ENCODE measurements at places on chromosomes 6 and 20. TPM values are rescaled to one million over a fixed set of nuclear protein-coding genes. Genes with fewer than 3 reads are reported as not detected.

Gene HLA-DQB2
- total RNA-seq: 0.40 TPM

- no peak for DNase-seq
Observed at GRCh38 chr20:35700625-35701148, 1.5 kb downstream of the ROMO1 start.

Gene KIF25
- total RNA-seq: not detected

DNA sequence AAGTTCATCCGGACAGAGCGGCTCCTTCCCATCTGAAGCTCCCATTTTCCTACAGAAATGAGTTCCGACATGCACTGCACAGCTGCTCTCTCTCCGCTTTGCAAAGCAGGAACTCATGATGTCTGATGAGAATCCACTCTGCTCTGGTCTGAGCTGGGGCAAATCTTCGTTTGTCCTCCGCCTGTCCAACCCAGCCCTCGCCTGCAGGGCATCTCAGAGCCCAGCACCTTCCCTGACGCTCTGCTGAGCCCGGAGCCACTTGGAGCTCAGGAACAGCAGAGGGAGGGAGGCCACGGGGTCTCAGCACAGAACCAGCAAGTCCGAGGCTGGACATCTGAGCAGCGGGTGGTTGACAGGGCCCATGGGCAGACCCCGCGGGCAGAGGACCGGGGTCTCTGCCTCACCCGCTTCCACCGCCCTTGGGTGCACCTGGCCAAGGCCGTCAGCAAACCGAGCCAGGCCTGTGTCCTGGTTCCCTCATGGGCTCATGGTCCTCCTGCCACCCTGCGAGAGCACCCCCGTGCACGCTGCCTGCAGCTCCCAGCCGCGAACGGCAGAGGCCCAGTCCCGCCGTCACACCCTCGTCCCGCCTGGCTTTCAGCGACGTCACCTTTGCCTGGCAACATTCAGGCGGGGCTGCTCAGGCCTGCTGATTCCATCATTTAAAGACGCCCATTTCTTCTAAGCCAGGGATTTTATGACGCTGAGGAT, 78.5 kb upstream of the BHLHE23 start:
- no peak for DNase-seq

- DNase-seq: no peak
Observed at GRCh38 chr6:131305037-131305850, 170.0 kb downstream of the AKAP7 start.

DNA sequence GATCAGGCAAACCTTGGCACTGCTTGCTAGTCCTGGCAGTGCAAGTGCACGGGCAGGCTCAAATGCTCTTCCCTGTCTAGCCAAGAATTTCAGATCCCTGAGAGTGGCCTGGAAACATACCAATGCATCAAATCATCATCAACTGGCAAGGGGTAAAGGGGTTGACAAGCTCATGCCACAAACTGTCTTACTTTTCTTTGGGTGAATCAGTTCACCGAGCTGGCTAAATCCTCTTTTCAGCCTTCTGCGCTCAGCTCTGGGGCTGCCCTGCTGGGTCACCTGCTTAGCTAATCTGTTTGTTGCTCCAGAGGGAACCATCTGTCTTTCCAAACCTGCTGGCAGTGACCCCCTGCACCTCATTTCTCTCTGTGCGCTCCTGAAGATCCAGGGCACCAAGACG, 59.5 kb downstream of the LYRM4 start:
- DNase-seq: no peak

DNA sequence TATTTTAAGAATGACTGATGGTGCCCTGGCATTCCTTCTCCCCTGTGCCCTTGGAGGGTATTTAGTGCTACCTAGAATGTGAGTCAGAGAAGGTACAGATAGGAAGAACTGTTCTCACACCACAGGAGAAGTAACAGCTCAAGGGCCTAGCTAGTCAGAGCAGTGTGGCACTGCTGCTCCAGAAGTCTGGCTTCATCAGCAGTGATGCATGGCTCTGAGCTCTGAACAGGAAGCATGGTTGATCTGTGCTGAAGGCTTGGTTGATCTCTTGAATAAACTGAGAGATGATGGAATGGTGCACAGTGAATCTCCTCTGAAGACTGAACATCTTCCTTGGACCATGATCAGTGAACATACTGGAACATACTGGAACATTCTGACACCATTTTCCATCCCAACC, 425.3 kb upstream of the SLC35B3 start:
- no peak for DNase-seq

DNA sequence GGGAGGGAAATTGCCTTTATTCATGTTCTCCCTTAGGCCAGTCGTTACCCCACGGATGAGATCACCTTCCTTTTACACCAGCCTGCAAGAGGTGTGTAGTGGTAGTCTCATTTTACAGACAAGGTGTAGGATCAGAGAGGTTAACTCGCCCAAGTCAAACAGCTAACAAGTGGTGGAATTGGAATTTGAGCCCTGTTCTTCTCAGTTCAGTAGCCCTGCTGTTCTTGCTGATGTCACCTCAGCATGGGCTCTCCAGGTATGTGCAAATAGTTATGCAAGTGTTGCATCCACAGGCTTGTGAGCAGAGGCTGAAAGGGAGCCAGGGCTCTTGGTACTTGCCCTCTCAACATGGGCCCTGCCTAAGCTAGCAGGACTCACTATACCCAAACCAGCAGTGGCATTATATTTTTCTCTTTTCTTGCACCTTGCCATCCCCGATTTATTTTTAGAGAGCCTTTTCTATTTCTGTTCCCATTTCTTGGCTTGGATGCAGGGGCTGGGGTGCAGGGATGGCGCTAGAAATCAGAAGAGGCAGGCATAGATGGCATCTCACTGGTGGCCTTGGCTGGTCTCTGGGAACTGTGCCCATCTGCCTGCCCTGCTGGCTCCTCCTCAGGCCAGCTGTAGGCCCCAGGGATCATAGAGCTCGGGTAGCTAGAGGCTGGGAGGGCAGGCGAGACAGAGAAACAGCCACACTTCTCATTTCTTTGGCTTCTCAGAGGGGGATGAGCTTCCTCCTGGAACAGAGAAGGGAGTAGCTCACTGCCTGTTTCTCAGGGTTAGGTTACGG, 18.2 kb downstream of the PPARD start:
- no peak for DNase-seq

GRCh38 chr6:154236646-154237301, 119.8 kb downstream of the IPCEF1 start:
- DNase-seq: no peak

DNA sequence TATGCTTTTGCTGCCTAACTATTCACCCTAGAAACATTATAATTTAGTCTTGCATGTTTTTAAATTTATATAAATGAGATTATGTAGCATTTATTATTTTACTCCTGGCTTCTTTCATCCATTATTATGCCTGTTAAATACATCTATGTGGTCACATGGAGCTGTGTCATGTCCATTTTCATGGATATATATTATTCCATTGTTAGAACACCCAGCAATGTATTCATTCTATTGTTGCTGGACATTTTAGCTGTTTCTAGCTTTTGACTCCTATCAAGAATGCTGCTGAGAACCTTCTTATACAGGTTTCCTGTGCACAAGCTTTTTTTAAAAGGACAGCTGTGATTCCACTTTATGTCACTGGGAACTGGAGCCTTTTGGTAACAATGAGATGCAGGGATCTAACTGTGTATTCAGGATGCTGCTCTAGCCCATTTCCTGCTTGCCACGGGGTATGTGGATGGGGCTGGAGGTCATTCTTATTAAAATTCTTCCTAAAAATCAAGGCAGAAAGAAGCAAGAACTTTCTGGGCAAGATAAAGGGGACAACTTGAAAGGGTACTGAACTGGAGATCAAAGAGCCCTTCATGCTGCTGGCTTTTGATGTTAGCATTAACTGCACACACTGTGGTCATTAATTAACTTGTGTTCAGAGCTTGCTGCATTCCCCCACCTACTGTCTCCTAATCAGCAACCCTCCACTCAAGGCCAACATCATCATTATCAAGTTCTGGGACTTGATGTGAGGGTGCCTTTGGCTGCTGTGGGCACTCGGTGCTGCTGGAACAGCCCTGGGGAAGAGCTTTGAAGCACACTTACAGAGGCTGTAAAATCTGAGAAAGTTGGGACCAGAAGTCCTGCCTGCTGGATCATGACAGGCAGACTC, 96.6 kb upstream of the AKIRIN2 start:
- DNase-seq: no peak

DNA sequence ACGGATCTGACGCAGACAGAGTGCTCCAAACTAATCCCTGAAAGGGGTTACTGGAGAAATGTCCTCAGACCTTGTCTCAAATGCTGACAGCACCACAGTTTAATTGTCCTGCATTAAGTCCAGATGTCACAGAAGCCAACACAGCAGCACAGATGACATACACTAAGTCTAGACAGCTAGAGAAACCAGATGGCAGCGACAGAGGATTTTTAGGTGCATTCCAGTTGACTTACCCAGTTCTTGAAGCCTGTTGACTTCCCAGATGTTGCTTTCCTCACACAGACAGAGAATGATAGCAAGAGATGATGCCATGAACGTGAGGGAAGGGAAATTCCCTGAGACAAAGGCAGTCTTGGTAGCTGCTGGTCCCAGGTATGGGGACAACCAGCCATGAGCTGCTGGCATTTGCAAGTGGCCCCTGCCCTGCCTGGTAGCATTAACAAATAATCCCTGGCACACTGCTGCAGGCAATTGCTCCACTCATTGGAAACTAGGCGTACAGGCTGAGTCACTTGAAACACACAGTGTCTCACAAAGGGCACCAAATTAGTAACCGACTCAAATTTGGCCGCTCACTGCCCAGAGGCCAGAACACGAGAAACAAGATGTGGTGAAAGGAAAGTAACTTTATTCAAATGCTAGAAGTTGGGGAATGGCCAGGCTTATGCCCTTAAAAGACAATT, 52.2 kb downstream of the ADGB start:
- no peak for DNase-seq

Data from colonic mucosa (tissue), 4 donors.